ENCODE measurements at places on chromosomes 11 and 22. TPM values are rescaled to one million over a fixed set of nuclear protein-coding genes. Genes with fewer than 3 reads are reported as not detected.
A peak's percentile ranks its signal among the peaks of the same experiment; 100 is the strongest.

- H3K4me1 ChIP-seq, result no peaks in the 10 kb centered on the region
- H3K4me3 ChIP-seq, result no peak overlapping the region
- peaks cover 1% of the 10 kb centered on the region for H3K36me3 ChIP-seq
- no peak overlapping the region for H3K27ac ChIP-seq
These were observed 10.5 kb downstream of the COMMD9 start for GRCh38 chr11:36278531-36279282.

GRCh38 chr11:130782361-130783222, 133.7 kb downstream of the SNX19 start:
- peaks cover 4% of the 10 kb centered on the region for H3K27me3 ChIP-seq
- no peak overlapping the region for H3K4me3 ChIP-seq
- no peaks in the 10 kb centered on the region for H3K36me3 ChIP-seq
- no peaks in the 10 kb centered on the region for H3K4me1 ChIP-seq

DNA sequence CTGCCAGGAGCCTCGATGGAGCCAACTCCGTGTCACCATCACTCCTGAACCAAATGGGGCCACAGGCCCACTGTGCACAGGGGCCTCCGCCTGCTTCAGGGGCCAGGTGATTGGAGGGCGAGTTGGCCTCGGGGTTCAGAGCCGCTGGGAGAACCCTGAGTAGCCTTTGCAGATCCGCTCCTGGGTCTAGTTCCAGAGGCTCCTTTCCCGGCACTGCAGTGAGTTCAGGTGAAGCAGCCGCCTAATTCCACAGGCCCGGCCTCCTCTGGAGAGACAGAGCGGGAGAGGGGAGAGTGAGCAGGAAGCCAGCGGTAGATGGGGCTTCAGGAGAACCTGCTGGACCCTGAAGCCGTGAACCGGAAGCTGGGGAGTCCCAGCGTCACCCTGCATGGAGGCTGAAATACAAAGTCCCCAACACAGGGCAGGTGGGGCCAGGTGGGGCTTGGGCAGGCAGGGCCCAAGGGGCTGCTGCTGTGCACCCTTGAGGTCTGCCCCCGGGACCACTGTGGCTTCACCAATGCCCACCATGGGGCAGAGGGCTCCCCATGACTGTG, 22.5 kb downstream of the DRD4 start:
- no peak overlapping the region for H3K4me3 ChIP-seq
- H3K27ac ChIP-seq, result no peak overlapping the region
- DNase-seq, result no peak
- peaks cover 10% of the 10 kb centered on the region for H3K36me3 ChIP-seq
- H3K27me3 ChIP-seq, result no peaks in the 10 kb centered on the region

- DNase-seq, result no peak
- H3K27ac ChIP-seq, result no peak overlapping the region
- peaks cover 4% of the 10 kb centered on the region for H3K27me3 ChIP-seq
- H3K4me3 ChIP-seq, result no peak overlapping the region
These were observed 54.5 kb upstream of the MPEG1 start for GRCh38 chr11:59267196-59267595.

GRCh38 chr11:93017821-93018690, 48.6 kb downstream of the MTNR1B start:
- H3K4me3 ChIP-seq, result no peak overlapping the region
- no peaks in the 10 kb centered on the region for H3K36me3 ChIP-seq
- no peak for DNase-seq
- no peaks in the 10 kb centered on the region for H3K4me1 ChIP-seq
- H3K27me3 ChIP-seq, result no peaks in the 10 kb centered on the region

GRCh38 chr11:85709941-85710702, 24.1 kb upstream of the CCDC89 start:
- no peak overlapping the region for H3K27ac ChIP-seq
- peaks cover 5% of the 10 kb centered on the region for H3K36me3 ChIP-seq
- H3K4me3 ChIP-seq, result no peak overlapping the region
- no peaks in the 10 kb centered on the region for H3K4me1 ChIP-seq

DNA sequence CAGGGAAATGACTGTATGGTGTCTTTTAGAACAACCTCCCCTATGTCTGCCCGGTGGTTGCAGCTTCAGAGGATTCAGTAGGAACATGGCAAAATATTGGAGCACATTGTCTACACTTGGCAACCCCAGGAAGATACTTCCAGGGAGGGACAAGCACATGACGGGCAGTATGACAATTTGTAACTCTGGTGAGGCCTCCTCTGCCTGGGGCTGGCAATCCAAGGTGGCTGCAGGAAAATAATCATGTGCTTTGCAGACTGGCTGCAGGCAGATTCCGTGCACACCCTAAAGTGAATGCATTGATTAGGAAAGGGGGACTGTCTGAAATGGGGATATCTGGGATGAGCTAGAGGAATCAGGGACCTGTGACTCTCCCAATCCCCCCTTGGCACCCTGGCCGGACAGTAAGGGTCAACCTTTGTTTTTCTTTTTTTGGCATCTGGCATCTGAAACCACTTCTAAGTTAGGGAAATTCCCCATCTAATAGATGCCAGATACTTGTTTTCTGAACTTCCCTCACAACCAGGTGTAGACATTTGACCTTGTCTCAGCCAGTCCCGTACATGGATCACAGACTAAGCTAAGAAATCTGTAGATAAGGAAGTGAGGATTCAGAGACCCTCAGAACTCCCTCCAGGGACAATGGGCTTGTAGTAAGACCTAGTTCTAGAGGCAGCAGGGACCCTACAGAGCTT, 10.5 kb upstream of the PHOX2A start:
- peaks cover 20% of the 10 kb centered on the region for H3K27me3 ChIP-seq
- no peaks in the 10 kb centered on the region for H3K4me1 ChIP-seq
- no peak overlapping the region for H3K27ac ChIP-seq

- DNase-seq, result no peak
- H3K36me3 ChIP-seq, result no peaks in the 10 kb centered on the region
- no peak overlapping the region for H3K4me3 ChIP-seq
- H3K27ac ChIP-seq, result no peak overlapping the region
- peaks cover 64% of the 10 kb centered on the region for H3K27me3 ChIP-seq
These were observed 4.9 kb upstream of the FLI1 start for GRCh38 chr11:128688896-128689546.

- H3K27ac ChIP-seq, result no peak overlapping the region
- no peak for DNase-seq
- no peaks in the 10 kb centered on the region for H3K27me3 ChIP-seq
- peaks cover 20% of the 10 kb centered on the region for H3K36me3 ChIP-seq
- no peaks in the 10 kb centered on the region for H3K4me1 ChIP-seq
These were observed 23.9 kb upstream of the CYP2D6 start for GRCh38 chr22:42154293-42155052.

DNA sequence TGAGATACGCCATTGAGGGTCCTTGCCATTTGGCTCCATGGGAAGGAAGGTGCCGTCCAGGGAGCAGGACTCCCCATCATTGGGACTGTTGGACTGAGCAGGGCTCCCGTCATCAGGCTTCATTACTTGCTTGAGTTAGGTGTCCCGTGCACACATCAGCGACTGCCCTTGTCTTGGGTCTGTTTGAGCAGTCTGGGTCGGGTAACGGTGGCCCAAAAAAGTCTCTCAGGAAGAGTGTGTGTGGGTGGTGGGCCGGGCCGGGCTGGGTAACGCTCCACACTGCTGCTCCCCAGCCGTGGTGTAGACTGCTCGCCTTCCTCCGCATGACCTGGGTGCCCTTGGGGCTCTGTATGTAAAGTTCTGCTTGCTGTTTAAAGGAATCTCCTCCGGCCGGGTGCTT, 293.5 kb downstream of the TBC1D22A start:
- H3K4me1 ChIP-seq, result peaks cover 21% of the 10 kb centered on the region
- no peak for DNase-seq
- H3K36me3 ChIP-seq, result peaks cover 2% of the 10 kb centered on the region
- H3K27me3 ChIP-seq, result no peaks in the 10 kb centered on the region
- no peak overlapping the region for H3K27ac ChIP-seq

DNA sequence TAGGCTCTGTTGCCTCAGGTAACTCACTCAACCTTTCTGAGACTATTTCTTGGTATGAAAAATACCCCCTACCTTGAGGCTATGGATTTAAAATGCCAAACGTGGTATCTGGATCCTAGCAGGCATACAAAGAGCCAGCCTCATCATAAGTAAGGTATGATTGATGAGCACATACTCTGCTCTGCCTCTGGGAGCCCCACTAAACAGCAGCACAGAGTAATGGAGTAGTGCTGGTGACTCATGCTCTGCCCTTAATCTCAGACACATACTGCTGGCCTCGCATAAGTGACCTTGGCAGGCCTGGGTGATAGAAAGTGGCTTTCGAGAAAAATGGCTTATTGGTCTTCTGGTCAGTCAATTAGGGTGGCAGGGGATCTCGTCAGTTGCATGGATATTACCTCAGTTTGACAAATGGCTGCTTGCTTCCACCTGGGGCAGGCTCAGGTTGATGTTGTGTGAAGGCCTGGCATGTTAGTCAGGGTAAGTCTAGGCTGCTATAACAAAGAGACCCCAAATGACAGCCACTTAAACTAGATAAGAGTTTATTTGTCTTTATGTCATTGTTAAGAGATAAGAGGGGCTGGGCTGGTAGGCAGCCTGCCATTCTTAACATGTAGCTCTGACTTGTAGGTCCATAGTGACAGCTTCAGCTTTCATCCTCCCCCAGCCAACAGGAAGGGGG, 15.2 kb upstream of the SLC6A5 start:
- H3K4me3 ChIP-seq, result no peak overlapping the region
- no peak for DNase-seq
- H3K36me3 ChIP-seq, result no peaks in the 10 kb centered on the region
- H3K27me3 ChIP-seq, result peaks cover 1% of the 10 kb centered on the region
- H3K4me1 ChIP-seq, result no peaks in the 10 kb centered on the region

DNA sequence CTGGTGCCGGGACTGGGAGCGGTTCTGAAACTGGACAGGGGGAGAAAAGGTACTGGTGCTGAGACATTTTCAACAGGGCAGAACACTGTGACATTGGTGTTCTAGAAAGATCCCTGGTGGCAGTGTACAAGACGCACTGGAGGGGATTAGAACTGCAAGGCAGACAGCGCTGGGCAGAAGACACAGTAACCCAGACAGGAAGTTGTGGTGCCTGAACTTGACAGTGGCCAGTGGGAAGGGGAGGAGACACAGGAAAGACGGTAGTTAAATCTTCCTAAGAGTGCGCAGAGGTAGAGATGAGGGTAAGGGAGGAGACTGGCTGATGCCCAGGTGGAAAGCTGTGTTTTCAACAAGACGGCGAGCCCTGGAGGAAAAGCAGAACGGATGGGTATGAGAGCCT, 24.5 kb downstream of the FAM227A start:
- H3K36me3 ChIP-seq, result no peaks in the 10 kb centered on the region
- peak overlapping the region; percentile 29 for H3K4me3 ChIP-seq
- DNase-seq, result peak; percentile 58
- peaks cover 6% of the 10 kb centered on the region for H3K27me3 ChIP-seq
- H3K27ac ChIP-seq, result peak overlapping the region; percentile 57
- peaks cover 20% of the 10 kb centered on the region for H3K4me1 ChIP-seq

DNA sequence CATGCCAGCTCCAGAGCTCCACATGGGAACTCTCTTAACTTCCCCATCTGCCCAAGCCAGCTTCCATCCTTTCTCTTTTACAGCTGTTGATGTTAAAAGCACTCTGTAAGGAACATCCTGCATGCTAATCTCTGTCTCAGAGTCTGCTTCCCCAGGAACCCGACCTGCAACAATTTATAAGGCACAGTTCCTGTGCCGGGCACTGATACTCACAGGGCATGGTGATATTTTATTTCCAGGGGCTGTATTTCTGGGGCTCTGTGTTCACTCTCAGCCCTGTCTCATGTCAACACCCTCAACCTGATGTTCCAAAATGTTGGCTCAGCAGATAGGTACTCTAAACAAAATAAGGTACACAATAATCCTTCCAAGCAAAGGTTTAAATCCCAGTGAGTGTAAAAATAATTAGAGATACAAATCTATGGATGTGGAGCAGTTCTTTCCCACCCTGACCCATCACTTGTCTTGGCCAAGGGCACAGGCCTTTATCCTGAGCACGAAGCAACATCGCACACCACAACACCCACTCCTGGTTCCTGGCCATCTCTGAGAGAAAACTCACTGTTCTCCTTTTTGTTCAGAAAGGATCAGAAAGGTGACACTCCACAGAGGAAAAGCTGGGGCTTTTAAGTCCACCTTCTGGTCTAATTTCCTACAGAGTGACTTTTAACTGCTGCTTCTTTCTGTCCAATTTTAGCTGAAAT, 44.8 kb upstream of the C11orf87 start:
- no peaks in the 10 kb centered on the region for H3K4me1 ChIP-seq
- no peak for DNase-seq
- no peak overlapping the region for H3K27ac ChIP-seq
- no peak overlapping the region for H3K4me3 ChIP-seq

DNA sequence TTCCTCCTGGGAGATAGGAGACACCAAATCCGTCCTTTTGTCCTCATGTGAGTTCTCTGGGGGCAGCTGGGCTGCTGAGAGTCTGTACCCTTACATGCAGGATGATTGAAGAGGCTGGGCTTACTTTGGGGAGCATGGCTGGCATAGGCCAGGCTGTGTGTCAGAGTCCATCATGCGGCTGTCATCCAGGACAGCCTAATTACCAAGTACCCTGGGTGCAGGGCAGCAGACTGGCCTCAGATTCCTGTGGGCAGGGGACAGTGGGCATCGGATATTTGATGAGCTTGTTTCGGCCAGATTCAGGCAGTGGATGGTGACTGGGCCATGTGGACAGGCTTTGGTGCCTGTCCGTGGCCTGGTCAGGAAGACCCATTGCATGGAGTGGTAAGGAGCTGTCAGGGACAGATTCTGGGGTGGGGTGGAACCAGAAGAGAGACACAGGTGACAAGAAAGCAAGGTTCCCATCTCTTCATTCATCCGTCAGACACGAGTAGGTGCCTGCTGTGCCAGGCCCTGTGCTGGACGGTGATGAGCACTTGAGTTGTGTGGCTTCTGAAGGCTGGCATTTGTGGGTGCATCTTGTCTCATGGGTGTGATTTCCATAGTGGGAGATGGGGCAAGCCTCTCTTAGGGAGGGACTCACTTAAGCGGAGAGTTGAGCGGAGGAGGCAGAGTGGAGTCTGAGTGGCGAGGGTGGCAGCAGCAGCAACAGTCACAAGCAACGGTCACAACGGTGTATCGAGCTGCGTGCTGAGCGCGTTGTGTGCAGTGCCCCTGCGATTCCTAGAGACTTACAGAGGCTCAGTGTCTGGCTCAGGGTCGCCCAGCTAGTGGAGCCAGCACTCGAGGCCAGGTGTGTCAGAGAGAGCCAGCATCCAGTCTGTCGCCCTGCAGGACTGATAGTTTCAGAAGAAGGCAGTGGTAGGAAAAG, 48.7 kb downstream of the TBC1D22A start:
- no peak for DNase-seq
- H3K27me3 ChIP-seq, result no peaks in the 10 kb centered on the region
- H3K4me3 ChIP-seq, result no peak overlapping the region
- H3K36me3 ChIP-seq, result peaks cover 27% of the 10 kb centered on the region

GRCh38 chr11:117520966-117521365, 193.3 kb downstream of the CEP164 start:
- H3K36me3 ChIP-seq, result no peaks in the 10 kb centered on the region
- no peaks in the 10 kb centered on the region for H3K27me3 ChIP-seq
- H3K27ac ChIP-seq, result no peak overlapping the region
- DNase-seq, result no peak
- H3K4me1 ChIP-seq, result no peaks in the 10 kb centered on the region

DNA sequence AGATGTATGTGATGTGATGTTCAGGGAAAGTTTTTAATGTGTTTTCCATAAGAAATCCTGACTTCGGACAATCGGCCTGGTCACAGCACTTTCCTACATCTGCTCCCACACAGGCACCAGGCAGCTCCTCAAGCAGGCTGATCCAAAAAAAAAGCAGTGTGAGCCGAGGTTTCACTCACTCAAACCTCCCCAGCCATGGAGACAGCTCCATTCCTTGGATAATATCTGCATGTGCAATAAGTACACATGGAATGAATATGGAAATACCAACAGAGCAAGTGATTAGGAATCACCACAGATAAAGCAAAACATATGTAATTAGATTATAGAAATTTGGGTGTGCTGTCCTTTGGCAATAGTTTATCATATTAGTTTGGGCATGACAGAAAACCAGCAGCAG, 88.8 kb upstream of the API5 start:
- DNase-seq, result no peak
- H3K4me1 ChIP-seq, result no peaks in the 10 kb centered on the region
- H3K4me3 ChIP-seq, result no peak overlapping the region
- no peaks in the 10 kb centered on the region for H3K27me3 ChIP-seq

BRMS1 gene
- 53.2 TPM for total RNA-seq

KDM4E gene
- not detected for total RNA-seq

KCNE3 gene
- not detected for total RNA-seq

PRRG4 gene
- total RNA-seq, result 0.24 TPM
